ENCODE measurements at places on chromosomes 3 and 15. TPM values are rescaled to one million over a fixed set of nuclear protein-coding genes. Genes with fewer than 3 reads are reported as not detected.

- no peak for DNase-seq
Measured at GRCh38 chr15:71261909-71262308, 146.6 kb downstream of the THSD4 start.

The PARP15 gene
- 1.2 TPM for total RNA-seq

DNA sequence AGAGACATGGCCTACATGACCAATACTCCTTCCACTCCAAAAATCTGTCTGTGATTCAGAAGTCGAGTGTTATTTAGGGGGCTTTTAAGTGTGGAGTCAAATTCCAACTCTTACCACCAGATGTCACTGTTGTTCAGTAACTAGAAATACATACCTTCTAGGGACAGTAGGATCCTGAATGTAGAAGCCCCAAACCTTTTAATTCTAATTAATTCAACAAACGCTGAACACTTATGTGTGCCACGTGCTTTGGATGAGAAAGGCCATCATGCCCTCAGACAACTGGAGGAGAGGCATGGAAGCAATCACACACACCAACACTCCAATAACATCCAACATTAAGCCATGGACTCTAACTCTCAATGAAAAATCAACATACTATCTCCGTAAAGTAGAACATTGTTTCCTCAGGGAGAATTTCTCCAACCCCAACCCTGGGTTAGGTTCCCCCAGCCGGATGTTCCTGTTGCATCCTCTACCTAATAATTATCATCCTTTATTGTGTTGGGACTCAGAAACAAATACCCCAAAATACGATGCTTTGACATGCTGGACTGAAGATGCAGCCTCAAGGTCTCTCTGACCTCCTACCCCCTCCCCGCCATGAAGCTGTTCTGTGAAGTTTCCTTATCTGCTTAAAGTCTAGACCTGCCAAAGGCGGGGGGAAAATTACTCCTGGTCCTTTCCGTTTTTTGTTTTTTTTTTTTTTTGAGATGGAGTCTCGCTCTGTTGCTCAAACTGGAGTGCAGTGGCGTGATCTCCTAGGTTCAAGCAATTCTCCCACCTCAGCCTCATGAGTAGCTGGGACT, 8.0 kb upstream of the CCDC13 start:
- no peak for DNase-seq

The SLC6A1 gene
- 0.20 TPM for total RNA-seq

GRCh38 chr15:52496776-52497470, 31.8 kb downstream of the MYO5A start:
- no peak for DNase-seq

- no peak for DNase-seq
Measured at GRCh38 chr15:27486683-27487647, 516.0 kb downstream of the GABRG3 start.

GRCh38 chr3:54274607-54275006, 152.3 kb downstream of the CACNA2D3 start:
- DNase-seq = no peak

DNA sequence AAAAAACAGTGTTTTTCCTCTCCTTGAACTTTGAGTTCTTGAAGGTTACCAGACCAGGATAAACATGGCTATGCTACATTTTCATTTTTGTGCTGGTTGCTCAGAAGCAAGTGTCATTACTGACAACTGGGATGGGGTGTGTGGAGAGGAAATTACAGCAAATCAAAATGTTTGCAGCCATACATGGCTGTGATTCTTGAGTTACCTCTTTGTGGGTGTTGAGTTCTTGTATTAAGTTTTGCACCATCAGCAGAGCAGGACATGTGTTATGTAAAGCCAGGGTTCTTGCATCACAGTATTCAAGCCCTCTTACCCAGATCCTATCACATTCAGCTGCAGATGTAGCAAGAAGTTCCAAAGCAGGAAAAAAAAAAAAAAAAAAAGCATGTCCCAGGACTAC, 53.9 kb upstream of the ATOSA start:
- DNase-seq = no peak

GRCh38 chr3:161031134-161031533, 74.0 kb downstream of the B3GALNT1 start:
- no peak for DNase-seq

DNA sequence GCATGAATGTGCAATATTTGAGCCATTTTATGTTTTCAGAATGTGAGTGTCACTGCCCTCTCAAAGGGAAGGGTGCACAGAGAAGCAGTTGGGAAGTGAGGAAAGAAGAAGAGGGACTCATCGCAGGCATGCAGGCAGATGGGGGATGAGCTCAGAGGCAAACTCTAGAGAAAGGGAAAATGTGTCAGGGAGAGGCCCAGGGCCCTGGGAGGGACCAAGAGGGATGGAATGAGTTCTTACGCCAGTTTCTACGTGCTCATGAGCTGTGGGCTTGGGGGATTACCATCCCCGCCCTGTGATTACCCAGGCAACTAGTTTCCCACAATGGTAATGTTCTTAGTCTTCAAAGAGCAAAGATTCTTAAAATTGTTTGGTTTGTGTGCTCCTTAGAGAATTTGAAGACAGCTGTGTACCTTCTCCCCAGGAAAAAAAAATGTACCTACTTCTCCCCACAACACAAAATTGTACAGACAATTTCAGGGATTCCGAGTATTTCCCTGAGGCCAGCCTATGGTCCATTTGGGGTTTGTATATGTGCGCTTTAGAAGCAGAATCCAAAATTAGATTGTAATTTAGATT, 17.8 kb downstream of the GCSAM start:
- DNase-seq = no peak

The ACAN gene
- total RNA-seq = 0.23 TPM

DNA sequence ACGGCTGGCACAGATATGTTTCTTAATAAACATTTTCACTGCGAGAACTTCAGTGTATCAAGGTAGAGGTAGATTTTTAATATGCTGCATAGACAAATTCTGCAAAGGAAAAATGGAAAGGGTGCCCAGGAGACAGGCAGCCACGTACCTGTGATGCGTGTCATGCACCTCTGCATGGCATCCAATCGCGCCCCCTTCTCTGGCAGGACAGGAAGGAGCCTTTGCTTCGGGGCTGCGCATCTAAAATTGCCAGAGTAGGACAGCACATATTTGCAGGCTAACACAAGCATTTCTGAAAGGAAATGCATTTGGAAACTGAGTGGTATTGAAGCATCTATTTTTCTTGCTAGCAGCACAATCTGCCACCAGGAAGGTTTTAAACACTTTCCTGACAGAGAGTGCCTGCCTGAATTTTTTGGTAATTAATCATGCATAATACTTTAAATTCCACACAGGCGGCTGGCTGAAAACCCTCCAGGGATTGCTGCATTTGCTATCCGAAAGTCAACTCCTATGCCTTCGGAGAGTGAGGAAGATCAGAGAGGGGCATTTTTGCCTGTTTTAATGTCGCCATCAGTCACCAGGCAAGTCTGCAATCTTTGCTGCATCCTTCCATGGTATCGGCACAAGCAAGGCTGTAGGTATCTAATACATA, 165.1 kb upstream of the ATP10A start:
- no peak for DNase-seq

DNA sequence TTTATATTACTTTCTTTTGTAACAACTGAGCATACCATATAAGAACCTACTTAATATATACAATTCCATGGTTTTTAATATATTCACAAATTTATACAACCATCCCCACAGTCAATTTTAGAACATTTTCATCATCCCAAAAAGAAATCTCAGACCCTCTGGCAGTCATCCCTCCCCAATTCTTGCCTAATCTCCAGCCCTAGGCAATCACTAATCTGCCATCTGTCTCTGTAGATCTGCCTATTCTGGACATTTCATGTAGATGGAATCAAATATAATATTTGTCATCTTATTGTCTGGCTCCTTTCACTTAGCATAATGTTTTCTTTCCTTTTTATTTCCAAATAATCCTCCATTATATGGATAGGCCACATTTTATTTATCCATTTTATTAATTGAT, 92.5 kb downstream of the LARS2 start:
- DNase-seq = no peak

GRCh38 chr3:114567771-114568170, 273.9 kb downstream of the TIGIT start:
- DNase-seq = no peak

The CFAP44 gene
- 10.8 TPM for total RNA-seq

DNA sequence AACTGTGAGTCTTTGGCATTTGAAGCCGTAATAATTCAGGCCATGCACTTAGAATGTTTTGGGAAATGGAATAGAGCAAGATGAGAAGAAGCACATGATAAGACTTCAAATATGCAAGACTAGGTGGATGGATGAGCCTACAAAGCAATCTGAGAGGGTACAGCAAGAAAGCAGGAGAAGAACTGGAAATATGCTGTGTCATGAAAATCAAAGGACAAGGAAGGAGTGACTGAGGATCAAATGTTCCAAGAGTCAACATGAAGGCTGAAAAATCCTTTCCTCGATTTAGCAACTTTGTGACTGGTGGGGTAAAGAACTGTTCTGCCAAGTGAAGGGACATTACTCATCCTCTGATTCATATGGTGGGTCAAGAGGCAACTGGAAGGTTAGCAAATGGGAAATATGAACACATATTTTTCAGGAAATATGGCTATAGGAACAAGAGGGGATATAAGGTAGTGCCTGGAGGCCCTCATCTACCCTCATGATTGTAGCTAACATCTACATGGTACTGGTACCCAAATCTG, 803.7 kb upstream of the ARRDC4 start:
- DNase-seq = no peak

GRCh38 chr3:122985539-122985938, 42.0 kb downstream of the SEMA5B start:
- DNase-seq = no peak

GRCh38 chr3:148512648-148513047, 185.1 kb upstream of the AGTR1 start:
- DNase-seq = no peak

- no peak for DNase-seq
Measured at GRCh38 chr3:79564192-79564591, 203.6 kb downstream of the ROBO1 start.

GRCh38 chr3:98780343-98780742, 17.2 kb downstream of the ST3GAL6 start:
- DNase-seq = no peak

DNA sequence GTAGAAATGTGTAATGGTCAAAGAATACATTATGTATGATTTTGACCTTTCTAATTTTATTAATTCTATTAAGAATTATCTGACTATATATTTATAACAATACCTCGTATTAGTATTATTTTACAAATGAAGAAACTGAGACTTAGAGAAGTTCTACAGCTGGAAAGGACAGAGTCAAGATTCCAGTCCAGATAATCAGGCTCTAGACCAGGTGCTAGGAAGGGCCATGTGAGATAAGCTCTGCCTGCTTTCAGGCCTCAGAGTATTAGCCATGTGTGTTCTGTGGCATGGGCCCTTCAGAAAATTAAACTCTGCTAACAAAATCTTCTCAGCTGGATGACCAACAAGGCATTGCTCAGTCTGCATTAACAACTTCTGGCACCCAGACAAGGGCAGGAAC, 87.5 kb downstream of the CD200R1L start:
- DNase-seq = no peak

The FHIT gene
- 20.7 TPM for total RNA-seq

DNA sequence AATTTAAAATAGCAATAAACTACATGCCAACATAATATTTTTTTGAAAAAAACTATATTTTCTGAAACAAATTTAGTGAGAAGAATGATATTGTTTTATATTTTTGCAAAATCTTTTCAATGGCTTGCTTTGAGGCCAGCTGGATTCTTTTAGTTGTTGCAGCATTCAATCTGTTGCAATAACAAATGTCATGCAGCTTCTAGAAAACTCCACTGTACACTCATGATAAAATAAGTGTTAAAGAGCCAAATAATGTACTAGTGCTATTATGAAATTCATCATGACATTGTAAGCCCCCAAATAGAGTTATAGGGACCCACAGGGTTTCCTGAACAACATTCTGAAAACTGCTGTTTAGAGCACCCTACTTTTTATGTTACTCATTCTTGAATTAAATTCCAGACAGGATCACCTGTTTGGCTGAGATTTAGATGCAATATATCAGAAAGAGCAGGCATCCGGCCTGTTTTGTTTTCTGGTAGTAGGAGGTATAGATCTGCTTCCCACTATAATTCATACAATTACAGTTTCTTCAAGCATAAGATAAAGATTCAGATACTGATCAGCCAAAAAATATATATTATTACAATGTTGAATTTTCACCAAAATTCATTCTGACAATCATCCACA, 703.0 kb upstream of the ZNF385D start:
- DNase-seq = no peak

The POLQ gene
- total RNA-seq = 3.2 TPM

DNA sequence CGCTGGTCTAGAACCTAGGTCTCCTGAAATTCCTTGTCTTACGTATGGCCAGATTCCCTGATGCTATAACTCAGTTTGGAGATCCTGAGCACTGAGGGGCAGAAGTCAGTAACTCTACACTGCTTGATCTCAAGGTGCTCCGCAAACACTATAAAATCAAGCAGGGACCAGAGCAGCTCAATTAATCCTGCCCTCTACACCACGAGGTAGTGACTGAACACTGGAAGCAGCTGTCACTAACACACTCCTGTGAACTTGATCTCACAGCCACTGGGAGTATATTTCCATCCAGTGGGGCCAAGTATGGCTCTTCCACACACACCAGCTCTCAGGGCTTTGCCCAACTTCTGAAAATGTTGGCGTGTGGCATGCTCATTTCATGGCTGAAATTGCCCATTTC, 51.0 kb downstream of the EDEM1 start:
- DNase-seq = no peak

GRCh38 chr15:101494251-101494796, 4.8 kb upstream of the PCSK6 start:
- no peak for DNase-seq

The TMEM44 gene
- 30.9 TPM for total RNA-seq

GRCh38 chr3:50267280-50267913, 1.6 kb upstream of the SEMA3B start:
- peak; percentile 84 for DNase-seq

Data from mucosa of descending colon (tissue), 3 donors.